ENCODE measurements at places on chromosomes 1 and 21. TPM values are rescaled to one million over a fixed set of nuclear protein-coding genes. Genes with fewer than 3 reads are reported as not detected.
A peak's percentile ranks its signal among the peaks of the same experiment; 100 is the strongest.

- no peak for DNase-seq
Measured at GRCh38 chr1:236532850-236533249, 9.1 kb downstream of the LGALS8 start.

GRCh38 chr1:34627465-34628240, 127.2 kb upstream of the GJB5 start:
- DNase-seq: no peak

DNA sequence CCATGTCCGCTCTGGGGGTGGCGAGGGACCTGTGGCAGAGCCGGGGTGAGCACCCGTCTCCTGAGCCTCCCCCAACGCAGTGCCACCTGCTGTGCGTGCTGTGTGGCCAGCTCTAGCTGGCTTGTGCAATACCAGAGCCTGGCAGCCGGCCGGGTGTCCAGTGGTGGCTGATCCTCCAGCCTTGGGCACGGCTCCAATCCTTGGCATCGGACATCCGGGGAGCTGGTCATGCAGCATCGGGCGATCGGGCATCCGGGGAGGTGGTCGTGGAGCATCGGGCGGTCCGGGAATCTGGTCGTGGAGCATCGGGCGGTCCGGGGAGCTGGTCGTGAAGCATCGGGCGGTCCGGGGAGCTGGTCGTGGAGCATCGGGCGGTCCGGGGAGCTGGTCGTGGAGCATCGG, 8.1 kb downstream of the SLX9 start:
- DNase-seq: no peak

DNA sequence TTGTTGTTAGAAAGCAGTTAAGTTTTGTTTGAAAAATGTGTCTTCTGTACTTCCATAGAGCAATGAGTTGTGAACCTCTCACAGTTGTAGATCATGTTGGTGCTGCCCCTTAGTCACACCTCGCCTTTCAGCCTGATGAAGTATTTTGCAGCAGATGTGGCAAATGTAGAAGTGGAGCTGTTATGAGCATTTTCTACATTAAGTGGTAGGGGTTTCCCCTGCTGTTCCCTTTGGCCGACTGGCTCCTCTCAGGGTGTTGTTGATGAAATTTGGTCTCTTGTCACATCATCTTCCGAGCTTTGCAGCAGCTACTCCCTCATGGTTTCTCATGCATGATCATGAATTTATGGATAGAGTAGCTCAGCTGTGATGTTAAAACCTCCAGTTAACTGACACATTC, 33.6 kb upstream of the DENND1B start:
- DNase-seq: no peak

DNA sequence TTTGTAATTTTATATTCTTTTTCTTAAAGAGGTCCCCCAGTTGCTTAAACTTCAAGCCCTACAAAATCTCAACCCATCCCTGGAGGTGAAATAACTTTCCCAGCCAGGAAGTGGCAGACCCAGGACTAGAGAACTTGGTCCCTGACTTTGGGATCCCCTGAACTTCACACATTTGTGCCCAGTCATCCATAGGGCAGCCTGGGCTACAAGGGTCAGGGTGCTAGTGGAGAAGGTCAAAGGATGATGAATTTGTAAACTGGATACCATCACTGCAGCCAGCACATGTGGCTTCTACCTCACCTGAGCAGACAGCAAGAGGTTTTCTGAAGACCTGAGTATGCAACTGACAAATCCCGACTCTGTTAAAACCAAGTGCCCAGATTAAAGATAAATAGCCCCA, 31.4 kb downstream of the HIVEP3 start:
- DNase-seq: no peak

GRCh38 chr1:97138515-97139032, 417.0 kb downstream of the PTBP2 start:
- no peak for DNase-seq

DNA sequence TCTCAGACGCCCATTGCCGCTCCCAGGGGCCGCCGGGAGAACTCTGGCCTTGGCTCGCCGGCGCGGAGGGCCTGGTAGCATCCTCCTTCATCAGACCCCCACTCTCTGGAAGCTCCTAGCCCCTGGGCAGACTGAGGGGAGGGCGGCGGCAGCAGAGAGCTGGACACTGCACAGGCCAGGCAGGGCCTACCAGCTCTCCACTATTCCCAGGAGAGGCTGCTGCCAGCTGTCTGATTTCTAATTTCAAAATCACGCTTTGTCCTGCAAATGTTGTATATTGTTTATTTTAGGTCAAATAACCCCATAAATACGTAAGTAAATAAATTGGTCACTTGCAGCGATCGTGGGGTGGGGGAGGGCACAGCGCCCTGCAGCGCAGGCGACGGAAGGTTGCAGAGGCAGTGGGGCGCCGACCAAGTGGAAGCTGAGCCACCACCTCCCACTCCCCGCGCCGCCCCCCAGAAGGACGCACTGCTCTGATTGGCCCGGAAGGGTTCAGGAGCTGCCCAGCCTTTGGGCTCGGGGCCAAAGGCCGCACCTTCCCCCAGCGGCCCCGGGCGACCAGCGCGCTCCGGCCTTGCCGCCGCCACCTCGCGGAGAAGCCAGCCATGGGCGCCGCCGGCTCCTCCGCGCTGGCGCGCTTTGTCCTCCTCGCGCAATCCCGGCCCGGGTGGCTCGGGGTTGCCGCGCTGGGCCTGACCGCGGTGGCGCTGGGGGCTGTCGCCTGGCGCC, at the start of gene MTARC1:
Gene MTARC1 (plus strand): TSS at position 577 of the 732 bp plus-strand sequence. CDS start 32 bp downstream, at position 609.
- DNase-seq: no peak

DNA sequence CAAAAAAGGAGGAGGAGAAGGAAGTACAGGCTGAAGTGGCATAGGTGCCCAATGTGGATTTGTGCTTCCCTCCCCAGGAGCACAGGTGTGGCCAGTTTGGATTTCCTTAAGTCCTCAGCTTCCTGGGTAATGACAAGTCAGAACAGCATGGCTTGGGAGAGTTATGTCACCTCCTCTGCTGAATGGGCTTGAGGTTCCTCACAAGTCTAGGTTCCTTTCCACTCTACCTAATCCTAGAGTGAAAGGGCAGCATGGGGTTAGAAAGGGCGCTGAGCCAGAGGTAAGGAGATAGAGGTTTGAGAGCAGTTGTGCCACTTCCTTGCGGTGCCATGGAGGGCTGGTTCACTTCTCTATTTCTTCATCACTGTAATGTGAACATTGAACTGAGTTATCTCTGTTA, 35.5 kb upstream of the IL20 start:
- no peak for DNase-seq

DNA sequence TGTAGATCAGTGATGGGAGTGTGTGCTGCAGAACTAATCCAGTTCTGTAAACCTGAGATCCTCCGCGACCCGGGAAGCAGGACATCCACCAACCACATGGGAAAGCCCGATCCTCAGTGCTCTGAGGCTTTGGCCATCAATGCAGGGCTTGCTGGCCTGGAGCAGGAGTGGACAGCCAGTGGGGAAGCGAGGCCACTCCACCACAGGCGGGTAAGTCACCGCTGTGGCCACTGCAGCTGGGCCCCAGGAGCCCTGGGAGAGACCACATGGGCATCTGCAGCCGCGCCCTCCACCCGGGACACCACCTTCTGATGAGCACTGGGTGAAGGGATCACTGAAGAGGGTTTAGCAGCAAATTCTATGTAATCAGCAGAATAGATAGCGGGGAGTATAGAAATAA, 811 bp downstream of the KRTAP12-1 start:
- DNase-seq: no peak

DNA sequence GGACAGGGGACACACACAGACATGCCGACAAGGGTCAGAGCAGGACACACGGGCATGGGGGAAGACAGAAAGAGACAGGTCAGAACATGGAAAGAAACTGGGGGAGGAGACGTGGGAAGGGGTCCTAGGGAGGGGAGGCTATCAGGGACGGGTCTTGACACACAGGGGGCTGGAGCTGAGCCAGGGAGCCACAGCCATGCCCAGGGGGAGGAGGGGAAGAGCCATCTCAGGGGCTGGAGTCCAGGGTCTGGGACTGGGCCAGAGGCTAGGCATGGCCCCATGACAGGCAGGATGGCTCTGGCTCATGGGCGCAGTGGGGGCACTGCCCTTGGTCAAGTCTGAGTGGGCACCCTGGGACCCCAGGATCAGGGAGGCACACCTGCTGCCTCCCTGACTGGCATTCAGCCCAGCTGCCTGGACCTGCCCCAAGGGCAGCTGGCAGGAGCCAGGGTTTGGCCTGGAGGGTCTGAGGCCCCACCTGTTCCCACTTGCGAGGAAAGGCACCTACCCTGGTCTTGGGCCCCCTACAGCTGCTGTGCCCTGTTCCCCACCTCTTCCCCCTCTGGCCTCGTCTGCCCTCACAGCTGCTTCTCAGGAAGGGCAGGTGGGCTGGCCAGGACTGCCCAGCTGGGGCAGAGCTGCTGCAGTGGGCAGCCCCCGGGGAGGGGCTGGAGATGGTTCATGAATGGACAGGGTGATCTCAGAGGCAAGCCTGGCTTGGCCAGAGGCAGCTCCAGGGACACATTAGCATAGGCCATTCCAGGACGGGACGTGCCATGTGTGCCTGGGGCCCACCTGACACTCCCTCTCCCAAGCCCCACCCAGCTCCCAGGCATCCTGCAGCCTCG, 42.9 kb downstream of the HSPG2 start:
- no peak for DNase-seq

DNA sequence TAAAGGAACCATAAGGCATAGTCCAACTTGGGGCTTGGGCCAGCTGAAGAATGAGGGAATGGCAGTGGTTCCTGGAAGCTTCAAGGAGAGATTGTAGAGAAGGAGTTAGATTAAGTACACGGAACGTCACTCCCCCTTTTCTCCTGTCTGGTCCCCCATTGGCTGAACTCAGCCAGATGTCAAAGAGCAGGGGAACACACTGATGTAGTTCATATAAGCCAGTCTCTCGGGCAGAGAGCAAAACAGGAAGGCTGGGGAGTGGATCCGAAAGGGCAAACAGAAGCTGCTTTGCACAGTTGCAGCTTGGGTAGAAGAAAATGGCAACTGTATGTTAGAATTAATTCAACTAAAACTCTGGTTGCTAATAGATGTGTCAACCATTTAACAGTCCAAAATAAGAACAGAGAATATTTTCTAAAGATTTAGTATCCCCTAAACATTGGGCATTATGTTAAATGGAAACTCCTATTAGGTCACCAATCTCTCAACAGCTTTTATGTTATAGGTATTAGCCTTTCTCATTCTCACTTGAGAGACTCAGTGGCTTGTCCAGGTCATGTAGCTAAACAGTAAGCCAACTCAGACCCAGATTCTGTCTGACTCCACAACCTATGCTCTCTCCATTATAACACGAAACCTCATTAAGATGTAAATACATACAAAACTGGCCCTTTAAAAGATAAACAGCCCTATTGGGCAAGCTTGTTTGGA, 600.7 kb upstream of the USP24 start:
- DNase-seq: no peak

DNA sequence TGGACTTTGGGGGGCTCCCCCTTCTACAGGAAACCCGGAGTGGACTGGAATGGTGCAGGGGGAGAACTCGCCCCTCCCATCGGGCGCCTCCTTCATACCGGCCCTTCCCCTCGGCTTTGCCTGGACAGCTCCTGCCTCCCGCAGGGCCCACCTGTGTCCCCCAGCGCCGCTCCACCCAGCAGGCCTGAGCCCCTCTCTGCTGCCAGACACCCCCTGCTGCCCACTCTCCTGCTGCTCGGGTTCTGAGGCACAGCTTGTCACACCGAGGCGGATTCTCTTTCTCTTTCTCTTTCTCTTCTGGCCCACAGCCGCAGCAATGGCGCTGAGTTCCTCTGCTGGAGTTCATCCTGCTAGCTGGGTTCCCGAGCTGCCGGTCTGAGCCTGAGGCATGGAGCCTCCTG, at the start of gene TNFRSF14:
Gene TNFRSF14 (plus strand): TSS at position 95 of the 401 bp plus-strand sequence. CDS start 294 bp downstream, at position 389.
- DNase-seq: peak; percentile 73

DNA sequence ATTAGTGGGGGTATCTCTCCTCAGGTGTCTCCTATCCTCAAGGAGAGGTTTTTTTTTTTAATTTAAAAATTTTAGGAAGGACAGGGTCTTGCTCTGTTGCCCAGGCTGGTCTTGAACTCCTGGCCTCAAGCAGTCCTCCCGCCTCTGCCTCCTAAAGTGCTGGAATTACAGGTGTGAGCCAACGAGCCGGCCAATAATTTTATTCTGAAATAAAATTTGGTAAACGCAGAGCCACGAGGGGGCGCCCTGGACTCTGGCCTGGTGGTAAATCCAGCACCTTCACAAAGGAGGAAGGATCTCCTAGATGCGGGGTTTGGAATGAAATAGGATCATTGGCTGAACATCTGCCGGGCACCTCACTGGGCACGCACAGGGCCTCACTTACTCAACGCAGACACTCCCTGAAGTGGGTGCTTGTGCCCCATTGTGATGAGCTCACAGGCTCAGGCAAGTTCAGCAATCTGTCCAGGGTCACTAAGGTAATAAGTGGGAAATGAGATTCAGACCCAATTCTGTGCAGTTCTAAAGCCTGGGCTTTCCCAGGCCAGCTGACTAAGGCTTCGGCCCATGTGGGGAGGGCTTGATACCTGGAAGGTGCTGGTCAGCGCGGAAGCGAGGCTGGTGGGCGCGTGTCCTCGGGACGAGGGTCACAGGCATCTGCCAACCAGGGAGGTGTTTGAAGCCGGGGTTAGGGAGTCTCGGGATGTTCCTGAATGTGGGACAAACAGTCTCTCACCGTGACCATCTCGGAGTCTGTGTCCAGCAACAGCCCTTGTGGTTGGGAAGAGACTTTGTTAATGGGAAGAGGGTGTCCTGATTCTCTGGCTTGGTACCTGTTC, 32.7 kb upstream of the ETV3 start:
- DNase-seq: peak; percentile 17

RIMS3 gene
- total RNA-seq: 1.5 TPM

LRRC3 gene
- 1.8 TPM for total RNA-seq

GUCA2A gene
- not detected for total RNA-seq

PDC gene
- total RNA-seq: not detected

RIPK4 gene
- total RNA-seq: not detected

SAMD13 gene
- total RNA-seq: 0.34 TPM

NBPF8 gene
- 20.1 TPM for total RNA-seq
